ENCODE measurements at places on chromosomes 6 and 20.

DNA sequence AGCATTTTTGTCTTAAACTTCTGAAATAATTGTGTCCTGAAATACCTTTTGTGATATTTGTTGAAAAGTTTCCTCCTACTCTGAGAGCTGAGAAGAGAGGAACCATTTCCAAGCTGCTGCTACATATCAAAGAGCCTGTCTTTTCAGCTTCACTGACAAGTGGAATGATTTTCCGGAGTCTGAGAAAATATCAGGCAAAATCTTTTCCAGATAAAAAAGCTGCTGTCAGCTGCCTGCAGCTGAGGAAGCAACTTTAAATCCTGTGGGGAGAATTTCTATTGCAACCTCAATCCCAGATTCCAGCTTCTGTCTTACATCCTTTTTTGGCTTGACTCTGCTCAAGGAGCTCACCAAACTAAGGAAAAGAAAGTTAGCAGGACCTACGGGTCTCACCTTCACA, 904.3 kb downstream of the PHF3 start:
- DNase-seq, result no peak

- no peak for DNase-seq
Measured at GRCh38 chr20:49980140-49981008, 2.4 kb upstream of the SNAI1 start.

- DNase-seq, result no peak
Measured at GRCh38 chr6:26017632-26017966, 55.0 kb downstream of the TRIM38 start.

- no peak for DNase-seq
Measured at GRCh38 chr6:154754152-154754551, 20.9 kb downstream of the SCAF8 start.

DNA sequence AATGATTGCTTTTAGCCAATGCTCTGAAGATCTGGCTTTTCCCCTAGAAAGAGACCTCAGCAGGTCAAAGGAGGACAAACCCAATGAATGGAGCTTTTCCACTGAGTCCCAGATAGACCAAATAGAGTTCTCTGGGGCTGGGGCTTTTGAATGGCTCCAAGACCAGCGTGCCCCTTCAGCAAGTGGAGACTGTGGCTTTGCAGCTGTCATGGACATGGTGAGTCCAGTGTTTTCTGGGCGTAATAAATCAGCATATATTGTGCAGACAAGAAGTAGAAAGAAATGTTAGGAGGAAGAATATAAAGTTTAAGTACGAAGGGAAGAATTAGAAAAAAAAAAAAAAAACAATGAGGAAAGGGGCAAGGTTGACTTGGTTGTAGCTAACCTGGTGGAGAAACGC, 28.1 kb downstream of the ULBP1 start:
- DNase-seq, result no peak

DNA sequence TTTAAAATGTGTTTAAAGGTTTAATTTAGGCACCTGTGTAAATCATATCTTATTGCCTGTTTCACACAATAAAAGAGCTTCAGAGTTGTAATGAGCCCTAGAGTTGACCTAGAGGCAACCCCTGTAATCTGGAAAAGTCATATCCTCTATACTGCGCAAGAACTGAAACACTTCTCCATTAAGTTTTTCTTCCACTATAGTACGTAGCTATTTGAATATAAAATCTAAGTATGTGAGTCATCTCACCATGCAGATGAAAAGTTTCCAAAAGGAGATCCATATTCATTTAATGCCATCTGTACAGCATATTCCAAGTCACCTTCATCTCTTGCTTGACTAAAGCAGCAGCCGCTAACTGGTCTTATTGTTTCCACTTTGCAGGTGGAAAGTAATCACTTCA, 26.0 kb upstream of the TAAR1 start:
- DNase-seq, result no peak

GRCh38 chr6:132933090-132933489, 118.7 kb downstream of the RPS12 start:
- no peak for DNase-seq

DNA sequence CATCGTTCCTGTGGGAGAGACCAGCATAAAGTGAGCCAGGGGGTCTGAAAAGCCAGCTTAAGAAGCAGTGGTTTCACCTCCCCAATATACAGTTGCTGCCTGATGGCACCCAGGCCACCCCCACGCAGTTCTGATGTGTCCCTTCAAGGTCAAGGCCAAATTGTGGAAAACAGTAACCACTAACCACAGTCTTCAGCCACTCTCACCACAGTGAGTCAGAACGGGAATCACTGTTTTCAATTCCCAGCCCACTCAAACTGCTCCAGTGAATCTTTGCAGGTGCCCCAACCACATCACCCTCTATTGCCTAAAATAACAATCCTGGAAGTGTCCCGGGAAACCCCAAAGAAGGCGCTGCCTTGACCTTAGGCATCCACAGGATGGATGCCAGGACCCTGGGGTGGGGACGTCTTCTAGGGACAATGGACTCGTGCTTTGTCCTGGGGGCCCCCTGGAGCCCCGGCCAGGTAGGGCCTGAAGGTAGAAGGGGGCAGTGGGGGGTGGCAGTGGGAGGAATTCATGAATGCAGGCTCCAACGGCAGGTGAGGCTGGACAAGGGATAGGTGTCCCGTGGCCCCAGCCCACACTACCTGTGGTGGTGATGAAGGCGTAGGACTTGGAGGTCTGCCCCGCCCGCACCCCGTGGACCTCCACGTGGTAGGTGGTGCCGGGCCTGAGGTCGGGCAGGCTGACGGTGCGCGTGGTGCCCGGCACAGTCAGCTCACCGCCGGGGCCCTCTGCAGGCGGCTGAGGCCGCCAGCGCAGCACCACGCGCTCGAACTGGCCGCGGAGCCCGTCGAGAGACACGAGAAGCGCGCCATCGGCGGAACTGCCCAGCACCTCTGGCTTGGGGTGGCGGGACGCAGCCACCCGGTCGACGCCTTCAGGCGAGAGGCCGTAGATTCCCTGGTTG, 22.2 kb downstream of the TNXB start:
- no peak for DNase-seq

DNA sequence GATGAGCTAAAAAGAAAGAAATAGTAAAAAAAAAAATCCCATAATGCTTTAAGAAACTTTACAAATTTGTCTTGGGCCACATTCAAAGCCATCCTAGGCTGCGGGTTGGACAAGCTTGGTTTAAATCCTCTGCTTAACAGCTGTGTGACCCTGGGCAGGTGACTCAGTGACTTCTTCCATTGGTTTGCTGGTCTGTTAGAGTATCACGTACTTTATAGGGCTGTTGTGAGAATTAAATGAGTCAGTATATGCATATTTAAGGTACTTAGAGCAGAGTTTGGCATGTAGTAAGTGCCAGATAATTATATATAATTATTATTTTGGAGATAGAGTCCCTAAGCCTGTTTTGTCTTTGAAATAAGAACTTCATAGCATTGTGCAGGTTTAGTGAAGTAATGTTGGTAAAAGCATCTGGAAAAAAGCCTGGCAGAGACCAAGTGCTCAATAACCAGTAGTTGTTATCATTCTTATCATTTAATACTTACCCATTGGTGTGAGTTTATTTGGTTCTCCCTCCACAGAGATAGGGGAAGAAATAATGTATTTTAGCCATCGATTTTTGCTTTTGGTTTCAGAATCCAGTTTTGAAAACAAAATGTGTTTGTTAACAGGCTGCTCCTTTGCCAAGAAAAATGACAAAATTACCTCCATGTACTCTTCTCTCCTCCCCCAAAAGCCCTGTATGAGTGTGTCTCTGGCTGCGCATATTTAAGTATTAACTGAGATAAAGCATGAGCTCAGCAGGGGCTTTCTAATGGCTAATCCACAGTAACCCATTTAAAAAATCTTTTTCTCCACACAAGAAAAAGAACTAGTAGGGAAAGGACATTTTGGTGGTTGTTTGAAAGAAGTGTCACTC, 67.2 kb downstream of the FOXO3 start:
- DNase-seq, result no peak

GRCh38 chr6:79040083-79040482, 38.0 kb downstream of the PHIP start:
- DNase-seq, result no peak

- no peak for DNase-seq
Measured at GRCh38 chr6:14921878-14922671, 323.8 kb upstream of the JARID2 start.

GRCh38 chr20:39029364-39029763, 67.2 kb downstream of the DHX35 start:
- no peak for DNase-seq

GRCh38 chr20:44274303-44275017, 27.4 kb downstream of the GDAP1L1 start:
- DNase-seq, result no peak

DNA sequence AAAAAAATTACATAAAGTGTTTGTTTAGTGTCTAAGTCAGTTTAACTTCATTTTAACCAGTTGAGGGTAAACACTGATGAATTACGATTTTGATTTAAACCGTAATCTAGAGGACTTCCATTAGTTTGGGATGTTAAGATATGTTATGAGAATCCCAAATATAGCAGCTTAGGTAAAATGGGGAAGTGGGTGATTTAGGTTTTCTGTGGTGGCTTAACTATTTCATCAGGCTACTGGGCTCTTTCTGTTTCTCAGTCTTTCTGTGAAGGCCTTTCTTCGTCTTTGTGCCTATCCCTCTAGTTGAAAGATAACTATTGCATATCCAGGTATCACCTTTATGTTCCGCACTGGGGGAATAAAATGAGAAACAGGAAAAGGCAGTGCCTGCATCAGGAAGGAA, 27.9 kb downstream of the CENPW start:
- no peak for DNase-seq

DNA sequence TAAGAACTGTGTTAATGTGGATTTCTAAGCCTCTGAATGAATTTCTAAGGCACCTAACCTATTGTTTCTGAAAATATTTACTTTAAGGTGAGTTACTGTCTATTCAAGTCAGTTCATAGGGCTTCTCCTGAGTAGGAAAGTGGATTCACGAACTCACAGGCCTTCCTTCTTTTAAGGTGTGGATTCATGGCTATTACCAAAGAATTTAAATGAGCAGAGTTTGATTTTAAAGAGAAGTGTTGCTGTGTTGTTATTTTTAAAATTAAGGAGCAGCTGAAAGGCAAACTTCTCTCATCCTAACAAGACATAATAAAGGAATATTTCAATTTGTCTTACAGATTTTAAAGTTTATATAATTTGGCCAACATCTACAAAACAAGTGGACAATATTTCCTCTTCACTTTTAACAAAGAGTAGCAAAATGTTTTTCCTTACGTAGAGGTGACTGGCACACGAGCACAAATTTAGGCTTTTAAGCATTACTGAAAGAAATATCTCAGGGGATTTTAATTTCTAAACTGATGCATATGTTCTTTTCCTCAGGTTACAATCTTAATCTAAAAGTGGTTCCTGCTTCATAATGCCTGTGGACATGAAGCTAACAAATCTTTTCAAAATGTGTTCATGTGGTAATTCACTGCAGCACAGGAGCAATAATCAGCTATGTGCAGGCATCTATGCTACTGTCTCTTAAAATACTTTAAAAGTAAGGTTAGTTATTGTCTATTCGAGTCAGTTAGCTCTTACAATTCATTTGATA, 602 bp upstream of the TSPYL4 start:
- no peak for DNase-seq

DNA sequence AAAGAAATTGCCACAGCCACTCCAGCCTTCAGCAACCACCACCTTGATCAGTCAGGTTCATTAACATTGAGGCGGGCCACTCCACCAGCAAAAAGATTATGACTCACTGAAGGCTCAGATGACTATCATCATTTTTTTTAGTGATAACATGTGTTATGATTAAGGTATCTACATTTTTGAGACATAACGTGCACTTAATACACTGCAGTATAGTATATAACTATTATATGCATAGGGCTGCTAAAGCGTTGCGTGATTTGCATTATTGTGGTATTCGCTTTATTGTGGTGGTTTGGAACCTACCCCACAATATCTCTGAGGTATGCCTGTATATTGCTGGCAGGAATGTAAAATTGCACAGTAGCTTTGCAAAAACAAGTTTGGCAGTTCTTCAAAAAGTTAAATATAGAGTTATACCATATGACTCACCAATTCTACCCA, 6.8 kb upstream of the RIPK1 start:
- DNase-seq, result no peak

- peak; percentile 5 for DNase-seq
Measured at GRCh38 chr6:101226677-101227135, 166.8 kb upstream of the GRIK2 start.

GRCh38 chr6:3190056-3190455, 32.7 kb upstream of the TUBB2A start:
- no peak for DNase-seq

GRCh38 chr20:45077559-45077958, 23.4 kb downstream of the KCNS1 start:
- no peak for DNase-seq

All from NCI-H1694 (cell line).